ENCODE measurements at places on chromosomes 7 and 10.
A peak's percentile ranks its signal among the peaks of the same experiment; 100 is the strongest.

GRCh38 chr7:13987395-13987794 is 2.1 kb downstream of the ETV1 start:
- peak; percentile 26 for DNase-seq

DNA sequence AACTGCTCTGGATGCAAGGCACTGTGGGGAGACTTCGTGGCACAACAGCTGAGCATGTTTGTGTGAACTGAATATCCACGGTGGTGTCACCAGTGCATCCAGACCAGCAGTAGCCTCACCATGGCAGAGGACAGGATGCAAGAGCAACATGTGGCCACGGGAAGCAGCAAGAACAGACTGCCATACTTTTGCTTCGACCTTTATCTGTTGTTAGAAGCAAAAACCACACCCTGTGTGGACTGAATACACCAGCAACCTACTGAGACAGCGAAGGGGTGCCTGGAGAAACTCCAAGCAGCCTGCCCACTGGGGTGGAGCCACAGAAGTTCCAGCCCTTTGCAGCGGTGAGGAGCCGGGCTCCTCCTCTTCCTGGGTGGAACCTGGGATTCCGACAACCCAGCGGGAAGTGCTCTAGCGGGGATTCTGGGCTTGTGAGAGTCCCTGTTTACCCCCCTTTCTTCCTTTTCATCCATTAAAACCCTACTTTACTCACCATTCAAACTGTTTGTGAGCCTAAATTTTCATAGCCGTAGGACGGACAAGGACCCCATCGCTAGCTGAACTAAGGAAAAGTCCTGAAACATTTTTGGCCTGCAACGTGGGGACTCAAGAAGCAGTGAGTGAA is 584.9 kb downstream of the GRM8 start:
- DNase-seq, result no peak

GRCh38 chr7:44154703-44155102 is 13.6 kb upstream of the MYL7 start:
- DNase-seq, result no peak

DNA sequence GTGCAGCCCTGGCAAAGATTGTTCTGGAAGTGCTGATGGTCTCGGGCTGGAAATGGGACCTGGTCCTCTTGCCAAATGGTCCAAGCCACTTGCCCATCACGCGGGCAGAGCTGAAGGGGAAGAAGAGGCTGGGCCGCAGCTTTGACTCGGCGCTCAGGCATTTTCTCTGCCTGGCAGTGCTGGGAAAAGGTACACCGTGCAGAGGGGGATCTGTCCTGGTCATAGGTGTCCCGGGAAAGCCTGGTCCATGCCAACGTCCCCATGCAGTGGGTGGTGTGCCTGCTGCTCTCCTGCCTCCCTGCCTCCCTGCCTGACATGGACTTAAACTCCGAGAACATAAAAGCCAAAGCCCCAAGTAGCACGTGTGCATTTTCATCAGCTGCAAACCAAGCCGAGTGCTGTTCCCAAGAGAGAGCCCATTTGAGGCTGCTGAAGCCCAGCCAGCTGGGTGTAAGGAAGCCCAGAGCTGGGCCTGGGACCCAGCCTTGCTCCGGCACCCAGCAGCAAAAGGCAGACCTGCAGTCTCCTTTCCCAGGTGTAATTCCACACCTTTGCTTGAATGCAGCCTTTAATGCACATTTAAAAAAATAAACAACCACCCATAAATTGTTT is 72.7 kb downstream of the TCERG1L start:
- DNase-seq, result no peak

DNA sequence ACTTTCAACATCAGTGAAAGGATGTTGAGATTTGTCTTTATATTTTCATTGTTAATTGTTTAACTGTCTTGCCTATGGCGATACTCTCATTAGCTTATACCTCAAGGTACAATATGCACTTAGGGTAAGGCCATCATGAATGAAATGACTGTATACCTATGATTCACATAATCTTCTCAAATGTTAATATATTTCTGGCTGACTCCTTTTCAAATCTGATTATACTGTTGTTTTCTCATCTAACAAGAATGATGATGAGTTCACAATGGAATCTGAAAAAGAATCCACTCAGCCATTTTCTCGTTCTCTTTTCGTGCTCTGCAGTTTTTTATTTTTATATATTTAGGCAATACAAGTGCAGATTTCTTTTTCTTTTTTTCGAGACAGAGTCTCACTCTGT is 159.1 kb downstream of the ARHGAP12 start:
- no peak for DNase-seq

DNA sequence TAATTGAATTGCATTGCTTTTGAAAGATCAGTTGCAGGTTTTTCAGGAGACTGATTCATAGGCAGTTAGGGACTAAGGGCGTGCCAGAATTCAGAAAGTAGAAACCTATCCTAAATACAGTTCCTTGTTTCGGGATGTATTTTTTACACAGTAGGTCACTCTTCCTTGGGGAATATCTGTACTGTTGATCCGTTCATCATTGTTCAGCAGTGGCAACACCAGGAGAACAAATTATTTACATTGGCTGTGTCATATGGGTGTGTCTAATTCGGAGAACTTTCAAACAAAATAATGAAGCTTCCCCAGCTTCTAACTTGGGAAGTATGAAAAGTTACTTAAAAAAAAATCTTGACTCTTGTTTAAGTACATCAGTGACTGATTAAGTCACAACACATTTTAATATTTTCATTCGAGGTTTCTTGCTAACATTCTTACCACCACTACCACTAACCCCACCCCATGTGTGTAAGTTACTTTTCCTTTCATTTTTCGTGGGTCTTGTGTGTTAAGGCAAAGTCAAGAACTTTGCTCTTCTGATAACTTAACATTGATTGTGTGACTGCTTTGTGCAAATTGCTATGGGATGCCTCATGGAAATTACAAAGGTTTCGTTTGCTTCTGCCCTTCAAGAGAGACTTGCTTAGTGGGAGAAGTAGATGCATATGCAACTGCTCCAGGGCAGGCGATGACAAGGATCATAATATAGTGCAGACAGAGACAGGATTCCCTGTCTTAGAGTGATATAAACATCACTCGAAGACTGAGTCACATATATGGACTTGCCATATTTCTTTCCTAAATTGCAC is 43.8 kb upstream of the RPA3 start:
- peak; percentile 69 for DNase-seq

- DNase-seq, result peak; percentile 43
Observed at GRCh38 chr10:34343764-34344163, 471.3 kb downstream of the PARD3 start.

- DNase-seq, result no peak
Observed at GRCh38 chr7:90188281-90188680, 23.3 kb upstream of the STEAP2 start.

DNA sequence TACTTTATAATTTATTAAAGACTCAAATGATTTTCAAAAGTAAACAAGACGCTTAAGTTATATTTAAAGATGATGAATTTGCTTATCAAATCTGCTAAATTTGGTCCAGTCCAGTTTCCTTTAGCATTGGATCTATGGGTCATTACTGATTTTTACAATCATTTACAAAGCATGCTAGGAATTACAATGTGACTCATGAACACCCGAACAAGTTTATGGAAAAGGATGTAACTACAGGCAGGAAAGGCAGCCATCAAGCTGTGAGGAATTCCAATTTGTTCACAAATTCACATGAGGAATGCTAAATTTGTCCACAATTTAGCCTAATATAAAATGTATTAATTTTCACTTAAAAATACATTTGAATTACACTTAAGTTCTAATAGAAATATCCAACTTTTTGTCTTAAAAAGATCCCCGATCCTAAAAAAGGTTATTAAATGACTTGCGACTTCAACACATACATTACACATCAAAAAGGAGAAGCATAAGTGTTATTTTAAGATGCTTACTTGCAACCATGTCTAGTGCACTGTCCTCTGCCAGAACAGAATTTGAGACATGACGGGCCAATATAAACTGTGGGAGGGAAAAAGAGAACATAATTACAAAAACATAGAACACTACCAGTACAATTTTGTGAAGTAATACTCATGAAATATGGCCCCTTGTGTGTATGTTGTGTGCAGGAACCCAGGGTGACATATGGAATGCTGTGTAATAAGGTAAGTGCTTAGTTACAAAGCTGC is 194.2 kb upstream of the SLC26A5 start:
- peak; percentile 38 for DNase-seq

- DNase-seq, result no peak
Observed at GRCh38 chr10:75883081-75884072, 452.0 kb downstream of the LRMDA start.

GRCh38 chr10:118753331-118754228 is 1.2 kb downstream of the CACUL1 start:
- DNase-seq, result peak; percentile 48

DNA sequence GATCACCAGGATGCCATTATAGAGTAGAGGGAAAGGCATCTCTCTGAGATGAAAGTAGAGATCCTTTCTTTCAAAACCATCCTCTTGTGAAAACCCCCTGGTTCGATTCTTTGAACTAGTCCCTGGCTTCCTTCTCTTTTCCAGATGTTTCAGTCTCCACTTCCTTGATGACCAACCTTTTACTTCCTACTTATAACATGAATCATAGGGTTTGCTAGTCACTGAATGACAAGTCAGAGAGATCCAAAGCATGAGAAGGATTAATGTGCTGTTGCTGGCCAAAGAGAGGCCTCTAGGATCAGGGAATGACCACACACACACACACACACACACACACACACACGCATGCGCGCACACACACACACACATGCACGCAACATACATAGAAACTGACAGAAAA is 161.1 kb upstream of the FRMD4A start:
- DNase-seq, result peak; percentile 18

DNA sequence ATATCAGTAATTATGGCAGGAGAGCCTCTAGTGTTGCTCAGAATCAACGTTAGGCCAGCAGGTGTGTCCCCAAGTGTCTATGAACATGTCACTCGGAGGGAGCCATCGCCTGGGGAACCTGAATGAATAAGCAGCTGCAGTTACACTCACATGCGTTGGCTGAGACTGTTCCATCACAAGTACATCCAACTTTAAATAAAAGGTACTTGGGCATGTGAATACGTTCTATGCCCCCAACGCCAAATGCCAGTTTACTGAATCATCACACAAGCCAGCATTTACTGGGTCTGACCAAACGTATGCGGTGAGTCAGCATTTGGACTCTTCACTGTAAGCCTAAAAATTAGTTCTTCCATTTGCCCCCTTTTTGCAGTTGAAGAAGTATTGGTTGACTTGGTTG is 207.6 kb upstream of the PLXNA4 start:
- no peak for DNase-seq

- no peak for DNase-seq
Observed at GRCh38 chr10:71388583-71389310, 8.0 kb upstream of the CDH23 start.

GRCh38 chr10:101450277-101451080 is 96.5 kb downstream of the BTRC start:
- no peak for DNase-seq

DNA sequence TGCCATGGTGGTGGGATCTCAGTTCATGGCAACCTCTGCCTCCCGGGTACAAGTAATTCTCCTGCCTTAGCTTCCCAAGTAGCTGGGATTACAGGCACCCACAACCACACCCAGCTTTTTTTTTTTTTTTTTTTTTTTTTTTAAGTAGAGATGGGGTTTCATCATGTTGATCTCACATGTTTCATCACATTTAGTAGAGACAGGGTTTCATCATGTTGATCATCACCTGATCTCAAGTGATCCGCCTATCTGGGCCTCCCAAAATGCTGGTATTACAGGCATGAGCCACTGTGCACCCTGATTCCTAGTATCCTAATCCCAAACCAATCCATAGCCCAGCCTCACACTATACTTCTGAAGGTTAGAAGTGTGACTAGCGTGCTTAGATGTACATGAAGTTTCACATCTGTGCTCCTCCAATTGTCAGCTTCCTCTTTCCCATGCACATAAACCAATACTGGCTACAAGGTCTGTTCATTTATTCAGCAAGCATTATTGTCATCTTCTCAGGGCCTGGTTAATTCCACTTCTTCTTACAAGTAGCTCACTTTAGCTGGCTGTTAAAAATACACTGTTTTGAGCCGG is 6.8 kb upstream of the NAT16 start:
- DNase-seq, result no peak

- DNase-seq, result no peak
Observed at GRCh38 chr7:11208883-11209465, 235.3 kb downstream of the PHF14 start.

GRCh38 chr7:134182078-134182477 is 54.9 kb downstream of the LRGUK start:
- no peak for DNase-seq

DNA sequence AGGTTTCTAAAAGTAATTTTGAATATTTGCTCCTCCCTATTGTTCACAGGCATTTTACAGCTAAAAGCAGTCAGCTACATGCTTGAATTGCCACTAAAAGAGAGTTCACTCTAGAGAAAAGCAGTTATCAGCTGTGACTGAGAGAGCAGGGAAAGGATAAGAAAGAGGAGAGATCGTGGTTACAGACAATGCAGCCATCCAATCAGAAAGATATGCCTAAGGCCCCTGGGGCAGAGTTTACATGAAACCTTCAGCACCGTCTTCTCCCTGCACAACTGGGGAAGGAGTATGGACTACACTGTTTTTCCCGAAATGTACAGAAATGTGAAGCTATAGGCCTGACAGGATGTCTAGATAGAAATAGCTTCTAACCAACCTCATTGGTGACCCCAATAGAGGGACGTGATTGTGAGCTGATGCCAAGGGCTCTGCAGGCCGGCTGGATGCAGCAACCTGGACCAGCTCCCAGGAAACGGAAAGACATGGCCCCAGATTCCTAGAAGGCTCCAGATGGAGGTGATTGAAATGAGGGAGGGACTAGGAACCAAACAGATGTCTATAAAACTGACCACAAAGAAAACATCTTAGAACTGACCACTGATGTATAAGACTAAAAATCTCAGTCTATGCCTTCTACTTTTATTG is 3.2 kb upstream of the VSTM4 start:
- DNase-seq, result no peak

- no peak for DNase-seq
Observed at GRCh38 chr10:50222199-50222598, 29.1 kb downstream of the ASAH2 start.

DNA sequence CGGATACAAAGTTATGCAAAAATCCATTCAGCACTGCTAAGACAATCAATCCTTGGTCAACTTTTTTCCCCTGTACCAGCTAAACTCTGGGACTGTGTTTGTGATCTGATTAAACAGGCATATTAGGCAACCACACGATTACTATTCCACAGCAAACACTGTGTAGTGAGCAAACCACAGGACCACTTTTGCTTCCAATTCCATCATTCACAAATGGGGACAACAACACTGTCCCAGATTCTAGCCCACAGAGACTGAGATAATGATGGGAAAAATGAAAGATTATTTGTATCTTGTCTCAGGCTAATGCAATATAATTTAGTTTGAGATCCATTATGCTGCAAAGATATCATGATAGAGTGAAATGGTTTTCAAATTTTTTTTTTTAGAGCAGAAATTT is 163.7 kb upstream of the AOAH start:
- DNase-seq, result no peak

- no peak for DNase-seq
Observed at GRCh38 chr7:136677471-136678365, 190.7 kb upstream of the CHRM2 start.

Data from endothelial cell of umbilical vein (primary cell).